BJ (cell line): ENCODE measurements at places on chromosomes 5 and 9.

GRCh38 chr5:156434471-156434870, 107.5 kb downstream of the SGCD start:
- DNase-seq = no peak

DNA sequence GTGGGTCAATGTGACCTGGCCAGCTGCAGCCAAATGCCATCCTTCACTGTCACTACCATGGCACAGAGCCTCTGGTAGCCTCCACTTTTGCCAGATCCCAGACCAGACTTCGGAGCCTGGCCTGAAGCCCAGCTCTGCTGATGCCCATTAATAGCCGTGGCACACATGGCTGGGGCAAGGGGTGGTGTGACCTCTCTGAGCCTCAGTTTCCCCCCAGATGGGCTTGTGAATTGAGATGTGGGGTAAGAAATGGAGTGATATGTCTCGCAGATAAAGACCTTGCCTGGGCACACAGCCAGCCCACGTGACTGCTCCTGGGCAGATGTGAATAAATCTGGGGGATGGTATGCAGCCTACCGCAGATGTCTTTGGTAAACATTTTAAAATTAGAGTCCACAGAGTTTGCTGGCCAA, 13.9 kb downstream of the SUSD3 start:
- DNase-seq = no peak

- DNase-seq = no peak
These were observed 26.6 kb downstream of the SGTB start for GRCh38 chr5:65695162-65695755.

DNA sequence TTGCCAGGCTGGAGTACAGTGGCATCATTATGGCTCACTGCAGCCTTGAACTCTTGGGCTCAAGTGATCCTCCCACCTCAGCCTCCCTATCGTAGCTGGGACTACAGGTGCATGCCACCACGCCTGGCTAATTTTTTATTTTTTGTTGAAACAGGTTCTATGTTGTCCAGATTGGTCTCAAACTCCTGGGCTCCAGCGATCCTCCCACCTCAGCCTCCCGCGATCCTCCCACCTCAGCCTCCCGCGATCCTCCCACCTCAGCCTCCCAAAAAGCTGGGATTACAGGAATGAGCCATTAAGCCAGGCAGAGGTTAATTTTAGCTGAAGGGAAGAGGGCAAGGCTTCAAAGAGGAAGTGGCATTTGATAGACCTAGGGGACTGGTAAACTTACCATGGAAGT, 32.8 kb upstream of the CCNB1 start:
- no peak for DNase-seq

DNA sequence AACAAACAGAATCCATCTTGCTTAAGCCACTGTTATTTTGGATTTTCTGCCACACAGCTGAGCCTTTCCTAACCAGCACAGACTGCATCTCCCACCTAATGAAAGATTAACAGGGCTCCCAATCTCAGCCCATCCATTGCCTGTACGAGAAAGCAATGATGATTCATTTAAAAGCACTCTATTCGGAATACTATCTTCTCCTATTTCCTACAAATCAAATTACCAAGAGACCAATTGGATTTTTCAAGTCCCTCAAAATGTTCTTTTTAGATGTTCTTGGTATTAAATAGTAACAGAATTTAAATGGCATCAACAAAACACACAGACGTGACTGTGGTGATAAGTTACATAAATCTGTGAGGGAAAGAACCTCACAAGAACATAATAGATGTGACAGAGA, 324.1 kb downstream of the AGTPBP1 start:
- no peak for DNase-seq

GRCh38 chr9:73577848-73578247, 426.2 kb downstream of the ANXA1 start:
- no peak for DNase-seq

DNA sequence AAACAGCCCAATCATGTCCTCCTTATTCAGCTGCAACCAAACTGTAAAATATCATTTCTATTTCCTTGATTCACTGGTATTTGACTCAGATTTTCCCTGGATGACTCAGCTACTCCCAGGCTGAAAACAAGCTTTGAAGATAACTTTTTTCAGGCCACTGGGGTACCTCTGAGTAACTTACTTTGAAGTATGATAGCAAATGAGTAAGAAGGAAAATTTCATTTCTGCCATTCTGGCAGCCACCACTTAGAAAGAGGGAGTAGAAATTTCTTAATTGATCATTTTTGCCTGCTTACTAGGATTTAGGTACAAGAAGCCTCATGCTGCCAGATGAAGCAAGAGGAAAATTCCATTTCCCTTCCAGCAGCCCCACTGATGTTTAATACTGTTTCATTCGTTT, 247.4 kb downstream of the PRELID2 start:
- peak; percentile 66 for DNase-seq

DNA sequence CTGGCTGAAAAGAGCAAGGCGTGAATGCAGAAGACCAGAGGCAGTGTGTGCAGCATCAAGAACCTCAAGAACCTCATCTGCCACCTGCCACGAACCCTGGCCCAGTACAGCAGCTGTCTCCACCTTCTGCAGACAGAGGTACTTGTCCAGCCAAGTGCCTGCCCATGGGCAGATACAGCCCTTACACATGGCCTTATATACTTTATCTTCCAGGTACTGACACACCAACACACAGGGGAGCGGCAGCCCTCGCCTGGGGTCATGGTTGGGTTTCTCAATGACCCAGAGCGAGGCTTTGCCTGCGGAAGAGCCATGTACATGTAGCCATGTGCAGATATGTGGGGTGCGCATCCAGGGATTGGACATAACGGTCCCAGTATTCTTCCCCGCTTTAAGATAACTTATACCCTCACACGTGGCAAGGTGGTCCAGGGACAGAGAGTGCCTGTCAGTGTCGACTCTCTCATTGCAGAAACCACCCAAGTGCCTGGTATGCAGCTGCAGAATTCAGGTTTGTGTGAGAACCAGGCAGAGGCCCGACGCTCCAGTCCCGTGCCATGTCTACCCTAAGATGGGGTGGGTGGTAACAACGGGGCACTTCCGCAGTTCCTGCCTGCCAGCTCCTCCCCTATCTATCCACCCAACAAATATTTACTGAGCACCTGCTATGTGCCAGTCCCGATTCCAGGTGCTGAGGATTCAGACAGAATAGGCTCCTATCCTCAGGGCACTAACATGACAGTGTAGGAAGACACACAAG, 206.9 kb downstream of the FSTL4 start:
- DNase-seq = no peak

DNA sequence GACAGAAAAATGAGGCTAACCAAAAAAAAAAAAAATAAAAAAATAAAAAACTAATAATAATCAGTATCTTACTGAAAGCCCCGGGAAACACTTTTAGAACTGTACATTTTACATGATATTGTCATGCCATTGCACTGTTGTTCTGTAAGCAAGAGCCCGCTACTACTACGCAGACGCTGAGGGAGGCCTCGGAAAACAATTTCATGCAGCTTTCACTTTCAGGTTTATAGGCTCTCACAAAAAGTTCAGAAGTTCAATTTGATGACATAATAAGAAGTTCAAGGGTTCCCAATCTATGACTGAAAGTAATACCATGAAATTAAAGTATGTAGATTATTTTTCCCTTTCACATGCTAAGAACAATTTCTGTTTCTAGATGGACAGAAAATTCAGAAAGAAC, 318.3 kb upstream of the ITGA1 start:
- no peak for DNase-seq

GRCh38 chr5:65290677-65291076, 191.0 kb downstream of the ADAMTS6 start:
- peak; percentile 1 for DNase-seq

GRCh38 chr5:140175367-140176030, 511 bp downstream of the CYSTM1 start:
- no peak for DNase-seq

DNA sequence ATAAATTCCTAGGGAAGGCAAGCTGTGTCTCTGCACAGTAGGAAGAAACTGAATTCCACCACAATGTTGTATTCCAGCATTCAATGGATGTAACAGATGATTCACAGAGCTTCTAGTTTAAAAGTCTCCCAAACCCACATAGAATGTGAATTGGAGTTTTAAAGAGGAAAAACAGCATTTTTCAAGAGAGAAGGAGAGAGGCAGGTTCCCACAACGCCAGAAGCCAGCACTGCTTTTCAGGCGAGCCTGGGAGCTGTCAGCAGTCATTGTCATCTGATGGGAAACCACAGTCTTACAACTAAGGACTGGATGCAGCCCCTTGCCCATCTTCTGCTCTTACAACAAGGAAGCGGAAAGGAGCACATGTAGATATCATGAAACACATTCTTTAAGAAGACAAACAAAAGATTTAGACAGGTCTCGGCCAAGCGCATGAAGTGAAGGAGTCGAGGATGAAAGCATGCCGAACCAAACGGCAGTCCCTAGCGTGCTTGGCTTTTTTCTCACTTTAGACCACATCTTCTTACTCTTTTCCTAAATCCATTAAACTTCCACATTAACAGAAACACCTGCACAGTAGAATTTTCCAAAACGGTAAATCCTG, 638 bp downstream of the DIRAS2 start:
- DNase-seq = no peak

DNA sequence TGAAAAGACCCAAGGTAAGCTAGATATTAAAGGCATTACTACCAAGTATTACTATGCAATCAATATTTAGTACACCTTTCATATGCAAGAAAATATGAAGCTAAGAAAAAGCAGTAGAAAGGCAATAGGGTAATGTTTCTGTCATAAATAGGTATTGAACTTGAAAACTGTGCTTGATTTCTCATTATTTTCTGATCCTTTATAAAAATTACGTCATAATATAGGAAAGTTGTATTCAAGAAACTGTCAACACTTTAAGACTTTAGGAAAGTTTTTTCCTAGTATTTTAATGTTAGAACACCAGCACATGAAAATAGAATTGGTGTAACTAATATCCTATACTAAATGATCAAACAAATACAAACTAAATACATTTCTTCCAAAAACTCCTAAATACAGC, 133.2 kb downstream of the EDIL3 start:
- DNase-seq = no peak

- DNase-seq = no peak
These were observed 219.9 kb downstream of the SEMA6A start for GRCh38 chr5:116354699-116355098.

DNA sequence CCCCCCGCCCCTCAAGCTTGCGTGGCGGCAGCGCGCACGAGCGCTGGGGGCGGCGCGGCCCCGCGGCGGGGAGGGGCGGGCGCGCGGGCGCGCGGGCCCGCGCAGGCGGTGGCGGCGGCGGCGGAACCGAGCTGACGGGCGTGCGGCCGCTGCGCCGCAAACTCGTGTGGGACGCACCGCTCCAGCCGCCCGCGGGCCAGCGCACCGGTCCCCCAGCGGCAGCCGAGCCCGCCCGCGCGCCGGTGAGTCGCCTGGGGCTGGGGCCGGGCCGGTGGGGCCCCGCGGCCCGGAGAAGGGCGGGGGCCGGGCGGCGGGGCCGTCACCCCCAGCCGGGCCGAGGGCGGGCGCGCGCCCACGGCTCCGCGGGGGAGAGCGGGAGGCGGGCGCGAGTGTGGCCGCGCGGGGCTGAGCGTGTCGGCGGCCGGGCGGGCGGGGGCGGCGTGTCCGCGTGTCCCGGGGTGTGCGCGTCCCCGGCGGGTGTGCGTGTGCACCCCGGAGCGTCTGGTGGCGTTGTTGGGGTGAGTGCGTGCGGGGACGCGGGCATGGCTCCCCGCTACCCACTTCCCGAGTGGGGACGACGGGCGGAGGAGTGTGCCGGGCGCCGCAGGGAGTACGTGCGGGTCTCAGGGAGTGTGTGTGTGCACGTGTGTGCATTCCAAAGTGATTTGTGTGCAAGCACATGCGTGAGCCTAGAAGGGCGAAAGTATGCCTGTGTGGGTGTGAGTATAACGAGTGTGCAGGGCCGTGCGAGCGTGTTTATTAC, at the start of gene NEK6:
Gene NEK6, plus strand, starts transcription at position 106 of the 763 bp plus-strand sequence. CDS start 44,016 bp downstream, outside the sequence.
- no peak for DNase-seq

DNA sequence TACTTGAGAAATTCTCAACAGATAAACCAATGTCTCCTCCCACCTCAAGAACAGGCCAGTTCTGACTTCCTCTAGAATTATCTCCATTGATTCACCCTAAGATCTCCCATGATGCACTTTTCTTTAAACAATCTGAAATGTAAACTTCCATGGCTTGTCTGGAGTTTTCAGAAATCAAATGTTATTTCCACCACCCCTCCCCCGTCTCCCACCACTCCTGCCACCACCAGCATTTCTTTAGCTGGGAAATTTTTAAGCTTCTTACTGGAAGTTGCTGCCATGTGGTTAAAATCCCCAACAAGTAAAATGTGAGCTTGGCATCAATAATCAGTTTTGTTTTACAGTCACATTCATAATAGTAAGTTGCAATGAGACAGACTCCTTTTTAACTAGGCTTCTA, 32.8 kb upstream of the BASP1 start:
- DNase-seq = no peak

GRCh38 chr5:61423487-61424145, 91.6 kb downstream of the ZSWIM6 start:
- DNase-seq = no peak
